ENCODE measurements at places on chromosomes 12 and 14.

DNA sequence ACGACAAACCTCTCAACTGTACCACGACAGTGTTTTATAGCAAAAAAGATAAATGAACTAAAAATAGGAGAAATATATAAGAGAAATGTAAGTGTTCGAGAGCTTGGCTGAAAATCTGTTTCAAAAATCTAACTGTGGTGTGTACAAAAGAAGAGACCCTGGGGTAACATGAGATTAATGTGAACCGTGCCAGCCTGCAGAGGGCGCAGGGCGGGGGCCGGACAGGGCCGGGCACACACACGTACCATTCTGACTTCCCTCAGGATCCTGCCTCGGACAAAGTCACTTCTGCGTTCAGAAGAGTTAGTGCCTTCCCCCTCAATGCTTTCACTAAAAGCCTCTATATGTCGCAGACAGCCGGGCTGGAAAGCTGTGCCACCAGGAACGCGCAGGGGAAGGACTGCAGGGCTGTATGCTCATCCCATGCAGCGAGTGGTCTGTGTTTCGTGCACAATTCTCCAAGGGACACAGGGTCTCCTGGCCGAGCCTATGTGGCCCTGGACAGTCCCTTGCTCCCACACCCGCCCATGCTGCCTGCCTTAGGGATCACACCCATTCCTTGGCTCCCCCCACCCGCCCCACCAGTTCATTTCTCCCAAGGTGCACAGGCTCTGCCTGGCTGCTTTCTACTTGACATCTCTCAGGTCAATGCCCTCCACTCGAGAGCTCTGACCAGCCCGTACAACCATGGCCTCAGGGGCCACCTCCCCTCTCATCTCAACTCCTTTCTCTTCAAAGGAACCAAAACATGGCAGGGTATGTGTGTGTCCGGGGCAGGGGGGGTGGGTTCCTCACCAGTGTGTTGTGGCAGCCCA, 8.5 kb downstream of the CDCA4 start:
- DNase-seq, result no peak

- no peak for DNase-seq
Measured at GRCh38 chr12:18415227-18415626, 153.9 kb downstream of the PIK3C2G start.

GRCh38 chr12:61713121-61713520, 547.1 kb upstream of the USP15 start:
- DNase-seq, result no peak

- no peak for DNase-seq
Measured at GRCh38 chr14:45970621-45971020, 681.0 kb downstream of the RPL10L start.

DNA sequence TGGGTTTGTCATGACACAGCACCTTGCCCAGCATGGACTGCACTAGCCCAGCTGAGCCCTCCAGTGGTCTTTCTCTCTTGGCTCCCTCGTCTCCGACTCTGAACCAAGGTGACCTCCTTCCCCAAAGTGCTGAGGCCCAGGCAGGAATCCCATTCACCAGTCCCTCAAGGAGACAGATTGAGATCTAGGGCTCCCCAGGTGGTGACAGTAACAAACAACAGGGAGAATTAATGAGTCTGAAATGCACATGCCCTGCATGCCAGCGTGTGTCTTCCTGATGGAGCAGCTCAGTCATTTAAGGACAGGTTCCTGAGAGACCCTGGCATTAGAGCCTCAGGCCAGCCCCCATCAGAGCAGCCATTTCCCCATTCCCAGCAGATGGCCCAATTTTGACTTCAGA, 51.4 kb upstream of the OAS1 start:
- DNase-seq, result no peak

DNA sequence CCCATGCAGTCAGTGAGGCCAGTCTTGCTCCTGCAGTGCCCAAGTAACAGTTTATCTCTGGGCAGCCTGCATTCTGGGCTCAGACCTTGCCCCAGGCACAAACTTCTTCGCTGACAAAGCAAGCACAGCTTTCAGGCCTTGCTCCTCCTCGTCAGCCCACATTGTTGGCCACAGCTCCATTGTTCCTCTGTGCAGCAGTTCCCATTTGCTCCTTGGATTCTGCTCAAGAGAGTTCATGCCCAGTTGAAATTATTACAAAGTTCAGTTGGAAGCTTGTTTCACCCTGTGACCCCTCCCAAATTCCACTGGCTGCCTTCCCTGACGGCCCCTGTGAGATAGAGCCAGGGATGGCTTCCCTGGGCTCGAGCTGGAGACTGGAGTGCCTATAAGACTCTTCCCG, 163.4 kb upstream of the DDHD1 start:
- no peak for DNase-seq

DNA sequence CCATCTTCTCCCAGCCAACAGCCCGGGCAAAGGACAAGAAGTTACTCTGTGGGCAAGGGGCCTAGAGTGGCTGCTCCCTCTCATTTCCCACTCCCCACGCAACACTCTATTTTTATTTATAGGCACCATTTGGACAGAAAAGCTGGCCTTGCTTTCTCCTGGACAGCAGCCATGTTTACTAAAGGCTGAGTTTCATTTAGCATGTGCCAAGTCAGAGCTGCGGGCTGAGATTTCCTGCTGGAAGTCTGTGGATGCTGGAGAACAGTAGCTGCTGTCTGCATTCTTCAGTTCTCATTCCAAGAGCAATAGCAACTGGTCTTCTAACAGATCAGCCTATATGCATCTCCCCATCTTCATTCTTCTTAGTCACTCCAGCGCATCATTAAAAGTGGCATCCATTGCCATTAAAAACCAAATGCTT, 8.3 kb downstream of the COL2A1 start:
- no peak for DNase-seq

Measured in stimulated activated effector memory CD8-positive, alpha-beta T cell treated with anti-CD3 and anti-CD28 coated beads, Interleukin-12 subunit alpha, Interleukin-12 subunit beta, amount 100 ng/mL, for 72 hours (primary cell).